Activated CD8-positive, alpha-beta T cell treated with anti-CD3 and anti-CD28 coated beads, Interleukin-2, amount 10 ng/mL, durations not matched to agents 7 days and 5 days (primary cell): ENCODE measurements at places on chromosomes 3 and 15. TPM values are rescaled to one million over a fixed set of nuclear protein-coding genes. Genes with fewer than 3 reads are reported as not detected.

- peak; percentile 88 for DNase-seq
These were observed 39.3 kb upstream of the TRA2B start for GRCh38 chr3:185976977-185977678.

GRCh38 chr3:195752546-195753331 is 32.0 kb downstream of the MUC20 start:
- no peak for DNase-seq

GRCh38 chr15:88745696-88746095 is 57.5 kb upstream of the ACAN start:
- no peak for DNase-seq

The C3orf20 gene
- 0.10 TPM for total RNA-seq

The RPL39L gene
- 21.1 TPM for total RNA-seq

GRCh38 chr15:52241489-52241888 is 50.3 kb upstream of the GNB5 start:
- DNase-seq: peak; percentile 53

DNA sequence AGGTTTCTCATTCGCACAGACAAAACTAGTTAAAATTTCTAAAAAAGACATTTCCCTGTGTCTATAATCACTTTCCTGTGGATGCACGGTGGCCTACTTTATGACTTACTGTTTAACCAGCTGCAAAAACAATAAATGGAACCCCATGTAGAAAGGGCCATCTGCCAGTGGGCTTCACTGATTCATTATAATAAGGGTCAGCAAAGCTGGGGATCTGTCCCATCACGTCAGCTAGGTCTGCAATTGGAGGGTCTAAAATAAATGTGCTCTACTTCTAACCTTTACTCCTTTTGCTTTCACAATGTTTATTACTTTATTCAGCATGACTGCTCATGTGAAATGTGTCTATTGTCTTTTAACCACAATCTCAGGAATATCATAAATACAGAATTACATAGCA is 43.1 kb upstream of the NMD3 start:
- no peak for DNase-seq

The CHRFAM7A gene
- 1.9 TPM for total RNA-seq

GRCh38 chr15:52136442-52136980 is 23.9 kb upstream of the BCL2L10 start:
- DNase-seq: no peak

- DNase-seq: peak; percentile 53
These were observed 2.0 kb downstream of the GP5 start for GRCh38 chr3:194396859-194397756.

The SERPINI2 gene
- not detected for total RNA-seq

- no peak for DNase-seq
These were observed 75.0 kb downstream of the EDEM1 start for GRCh38 chr3:5262507-5262906.

The ILDR1 gene
- not detected for total RNA-seq

GRCh38 chr3:132382688-132383194 is 34.6 kb upstream of the DNAJC13 start:
- no peak for DNase-seq

The IL17RD gene
- total RNA-seq: not detected

DNA sequence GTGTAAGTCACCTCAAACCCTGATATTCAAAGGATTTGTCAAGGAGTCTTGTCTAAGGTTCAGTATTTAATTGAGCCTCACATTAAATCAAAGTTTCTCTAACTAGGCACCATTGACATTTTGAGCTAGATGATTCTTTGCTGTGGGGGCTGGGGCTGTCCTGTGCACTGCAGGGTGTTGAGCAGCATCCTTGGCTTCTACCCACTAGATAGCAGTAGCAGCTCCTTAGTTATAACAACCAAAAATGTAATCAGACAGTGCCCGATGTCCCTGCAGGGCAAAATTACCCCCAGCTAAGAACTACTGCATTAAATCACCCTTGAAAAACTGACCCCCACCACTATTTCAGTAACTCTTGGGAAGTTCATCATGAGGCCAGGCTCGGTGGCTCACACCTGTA is 17.3 kb upstream of the ATP13A3 start:
- DNase-seq: no peak

DNA sequence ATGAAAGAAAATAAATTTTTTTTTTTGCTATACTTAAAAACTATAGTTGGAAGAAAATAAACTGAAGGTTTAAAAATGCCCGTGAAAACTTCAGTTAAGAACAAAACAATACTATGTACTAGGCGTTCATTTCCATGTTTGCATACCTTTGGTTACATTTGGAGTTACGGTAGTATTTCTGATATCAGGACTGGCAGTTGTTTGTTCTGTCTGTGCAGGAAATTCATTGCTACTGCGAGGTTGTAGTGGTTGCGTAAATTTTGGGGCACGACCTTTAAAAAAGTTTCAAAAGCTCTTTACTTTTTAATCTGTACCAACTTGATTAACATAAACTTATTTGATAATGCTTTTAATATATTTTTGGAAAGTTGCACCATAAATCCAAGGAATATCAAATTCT is 47.9 kb downstream of the ST3GAL6 start:
- DNase-seq: no peak

DNA sequence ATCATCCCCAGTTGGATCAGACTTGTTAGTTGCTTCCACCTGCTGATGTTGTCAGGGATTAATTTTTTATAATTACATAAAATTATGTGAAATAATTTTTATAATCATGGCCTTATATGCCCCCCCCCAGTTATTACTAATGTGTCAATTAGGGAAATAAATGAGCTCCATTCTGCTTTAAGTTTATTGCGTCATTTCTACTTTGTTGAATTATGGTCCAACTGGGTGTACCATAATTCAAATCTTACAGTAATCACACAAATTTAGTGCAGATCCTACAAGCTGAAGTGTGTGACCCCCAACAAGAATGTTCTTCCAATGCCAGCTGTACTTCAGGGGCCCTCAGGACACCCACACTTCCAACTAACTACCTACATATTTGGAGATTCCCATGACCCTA is 7.5 kb upstream of the NDN start:
- no peak for DNase-seq

- no peak for DNase-seq
These were observed 123.2 kb downstream of the BDH1 start for GRCh38 chr3:197432384-197433127.

- DNase-seq: no peak
These were observed 7.8 kb upstream of the STAC start for GRCh38 chr3:36372534-36372935.

GRCh38 chr3:107644631-107645030 is 121.9 kb downstream of the BBX start:
- DNase-seq: no peak

GRCh38 chr15:40823572-40824343 is 4.8 kb downstream of the PPP1R14D start:
- no peak for DNase-seq

The GLCE gene
- 3.2 TPM for total RNA-seq

DNA sequence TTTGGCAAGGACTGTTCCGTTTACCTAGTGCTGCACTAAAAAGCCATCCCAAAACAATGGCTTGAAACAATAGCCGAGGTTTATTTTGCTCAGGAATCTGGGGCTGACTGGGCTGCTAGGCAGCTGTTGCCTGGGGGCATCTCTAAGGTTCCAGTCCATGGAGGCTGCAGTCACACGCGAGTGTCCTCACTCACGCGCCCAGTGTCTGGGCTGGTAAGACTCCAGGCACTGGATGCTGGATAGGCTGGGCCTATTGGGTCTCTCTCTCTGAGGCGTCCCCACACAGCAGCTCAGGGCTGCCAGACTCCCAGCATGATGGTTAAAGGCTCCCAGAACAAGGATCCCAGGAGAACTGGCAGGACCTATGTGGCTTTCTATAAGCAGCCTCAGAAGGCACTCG is 34.2 kb downstream of the ALS2CL start:
- DNase-seq: no peak

DNA sequence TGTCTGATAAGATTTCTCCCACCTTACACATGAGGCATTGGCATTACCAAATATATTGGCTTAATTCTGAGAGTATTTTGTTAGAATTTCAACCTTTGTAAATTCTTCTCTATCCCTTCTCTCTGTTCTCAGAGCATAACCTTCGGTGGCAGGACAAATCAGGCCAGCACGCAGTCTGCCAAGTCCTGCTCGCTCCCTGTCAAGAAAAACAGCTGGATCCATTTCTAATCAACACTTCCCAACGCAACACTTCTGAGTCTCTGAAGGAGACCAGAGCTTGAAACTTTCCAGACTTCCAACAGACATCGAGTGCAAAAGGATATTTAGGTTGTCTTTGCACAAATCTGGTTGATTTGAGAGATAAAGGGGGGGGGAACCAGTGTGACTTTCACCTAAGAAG is 125.7 kb downstream of the SV2B start:
- no peak for DNase-seq

GRCh38 chr3:61055447-61055846 is 195.8 kb downstream of the FHIT start:
- no peak for DNase-seq

The GXYLT2 gene
- total RNA-seq: not detected

GRCh38 chr3:195870442-195870841 is 37.9 kb downstream of the TNK2 start:
- no peak for DNase-seq

The CAMK2N2 gene
- not detected for total RNA-seq

- DNase-seq: no peak
These were observed 51.6 kb upstream of the ACKR4 start for GRCh38 chr3:132545471-132545870.

DNA sequence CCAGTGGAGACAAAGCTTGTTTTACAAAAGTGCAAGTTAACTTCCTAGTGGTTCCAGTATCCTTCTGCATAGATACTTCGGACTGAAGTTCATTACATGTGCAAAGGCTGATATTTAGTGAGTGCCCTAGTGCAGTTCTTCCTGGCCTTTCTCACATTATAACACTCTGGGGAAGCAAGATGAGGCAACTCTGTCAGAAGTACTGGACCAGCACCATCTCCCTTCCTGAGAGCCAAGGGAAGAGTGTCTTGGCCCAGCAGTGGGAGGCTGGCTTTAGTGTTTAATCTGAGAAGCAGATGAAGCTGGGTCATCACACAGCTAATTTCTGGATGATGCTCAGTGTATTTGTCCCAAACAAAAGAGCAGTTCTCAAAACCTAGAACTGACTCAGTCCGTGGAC is 397.7 kb downstream of the CACNA2D3 start:
- no peak for DNase-seq

GRCh38 chr3:13579063-13579462 is 30.1 kb downstream of the FBLN2 start:
- no peak for DNase-seq
